ENCODE measurements at places on chromosomes 6 and 20.

- DNase-seq, result no peak
These were observed 4.1 kb downstream of the CTSZ start for GRCh38 chr20:59002874-59003399.

GRCh38 chr20:1305712-1306111 is 23.2 kb downstream of the SDCBP2 start:
- no peak for DNase-seq

DNA sequence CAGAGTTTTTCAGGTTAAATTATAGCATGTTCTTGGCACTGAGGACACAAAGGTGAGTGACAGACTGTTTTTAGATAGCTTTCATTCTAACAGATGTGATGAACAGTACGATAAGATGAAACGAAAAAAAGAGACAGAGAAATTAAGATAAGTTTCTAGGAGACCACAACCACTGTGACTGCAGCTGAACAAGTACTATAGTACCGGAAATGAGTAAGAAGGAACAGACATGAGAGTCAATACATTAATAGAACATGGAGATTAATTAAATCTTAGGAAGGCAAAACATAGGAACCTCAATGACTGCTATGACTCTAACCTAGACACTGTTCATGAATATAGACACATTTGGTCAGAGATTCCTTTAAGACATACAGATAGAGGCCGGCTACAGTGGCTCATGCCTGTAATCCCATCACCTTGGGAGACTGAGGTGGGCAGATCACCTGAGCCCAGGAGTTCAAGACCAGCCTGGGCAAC is 40.2 kb downstream of the HBS1L start:
- no peak for DNase-seq

GRCh38 chr20:12531626-12532025 is 477.1 kb upstream of the SPTLC3 start:
- DNase-seq, result no peak

DNA sequence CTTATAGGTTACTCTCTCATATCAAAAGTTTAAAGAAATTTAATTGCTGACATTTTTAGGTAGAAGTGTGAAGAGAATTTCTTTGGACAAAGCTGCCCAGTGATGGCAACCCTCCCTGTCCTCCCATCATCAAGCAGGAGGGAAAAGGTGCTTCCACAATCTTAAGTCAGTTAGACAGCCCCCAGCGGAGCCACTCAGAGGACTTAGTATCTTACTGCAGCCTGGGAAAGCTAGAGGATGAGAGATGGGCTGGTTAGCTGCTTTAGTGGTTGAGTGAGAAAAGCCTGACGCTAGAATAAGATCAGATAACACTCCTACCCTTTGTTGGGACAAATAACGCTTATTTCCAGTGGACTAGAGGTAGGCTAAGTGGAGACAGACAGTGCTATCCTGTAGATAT is 227.1 kb downstream of the RFPL4B start:
- no peak for DNase-seq

DNA sequence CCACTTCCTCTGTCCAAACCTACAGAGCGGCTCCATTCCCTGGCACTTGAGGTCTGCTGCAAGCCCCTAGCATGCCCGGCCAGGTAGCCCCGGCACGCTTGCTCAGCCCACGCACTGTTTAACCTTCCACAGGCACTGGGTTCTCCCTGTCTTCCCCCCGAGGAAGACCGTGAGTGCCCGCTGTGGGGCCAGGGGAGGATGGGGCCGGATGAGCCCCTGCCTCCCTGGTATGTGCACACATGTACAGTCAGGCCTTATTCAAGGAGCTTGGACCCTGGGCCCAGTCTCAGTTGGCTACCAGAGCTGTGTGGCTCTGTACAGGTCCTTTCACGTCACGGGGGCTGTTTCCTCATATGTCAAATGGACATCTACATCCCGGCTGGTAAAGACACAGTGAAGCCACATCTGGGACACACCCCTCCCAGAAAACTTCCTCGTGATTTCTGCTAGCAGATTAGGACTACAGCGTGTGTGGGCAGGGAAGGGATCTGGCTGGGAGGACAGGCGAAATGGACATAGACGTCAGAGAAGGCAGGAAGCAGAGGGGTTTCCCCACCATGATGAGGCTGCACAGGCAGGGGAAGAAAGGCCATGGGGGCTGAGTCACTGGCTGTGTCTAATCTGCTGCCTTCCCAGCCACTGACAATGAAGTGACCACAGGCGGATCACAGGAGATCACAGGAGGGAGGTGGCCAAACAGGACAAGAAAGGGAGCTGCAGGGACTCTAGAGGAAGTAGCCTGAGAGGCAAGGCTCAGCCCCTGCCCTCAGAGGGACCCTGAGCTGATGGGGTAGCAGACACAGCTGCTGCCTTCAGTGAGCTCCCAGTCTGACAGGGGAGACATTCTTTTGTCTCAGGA is 62.9 kb downstream of the MRPL14 start:
- DNase-seq, result no peak

GRCh38 chr6:157908369-157909281 is 73.0 kb upstream of the SYNJ2 start:
- no peak for DNase-seq

- DNase-seq, result no peak
These were observed 144.7 kb upstream of the FBXL4 start for GRCh38 chr6:99092461-99092860.

GRCh38 chr20:10524034-10524476 is 89.0 kb downstream of the SLX4IP start:
- no peak for DNase-seq

DNA sequence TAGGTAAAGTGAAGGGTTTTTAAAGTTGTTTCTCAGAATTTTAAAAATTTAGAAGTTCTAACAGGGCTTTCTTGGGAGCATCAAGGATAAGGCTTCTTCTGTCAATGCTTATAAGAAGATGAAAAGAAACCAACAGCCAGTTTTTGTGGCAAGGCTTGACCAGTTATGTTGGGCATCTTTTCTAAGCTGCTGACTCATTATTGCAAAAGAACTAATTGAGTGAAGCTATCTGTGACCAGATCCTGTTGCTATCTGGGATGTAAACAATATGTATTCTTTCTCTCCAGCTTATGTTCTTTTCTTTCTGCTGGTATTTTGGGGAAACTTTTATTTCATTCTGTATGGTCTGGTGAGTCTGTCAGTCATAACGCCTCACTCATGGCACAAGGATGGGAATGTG is 643.8 kb downstream of the HDGFL1 start:
- no peak for DNase-seq

DNA sequence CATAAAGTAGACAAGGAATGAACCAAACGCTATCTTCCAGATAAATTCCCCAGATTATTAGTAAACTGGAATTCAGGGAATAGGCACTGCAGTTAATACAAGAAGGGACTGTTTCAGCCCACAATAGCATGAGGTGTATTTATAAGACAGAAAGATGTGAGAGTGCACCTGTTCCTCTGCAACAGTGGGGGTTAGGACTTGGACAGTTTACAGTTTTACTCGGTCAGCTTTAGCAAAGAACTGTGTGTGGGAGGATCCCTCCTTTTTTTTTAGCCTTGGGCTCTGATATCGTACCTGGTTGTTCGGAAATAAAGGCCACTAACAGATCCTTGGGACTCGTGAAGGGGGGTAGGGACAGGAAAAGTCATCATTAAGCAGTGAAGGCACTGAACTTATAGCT is 2.0 kb upstream of the MYLIP start:
- DNase-seq, result no peak

DNA sequence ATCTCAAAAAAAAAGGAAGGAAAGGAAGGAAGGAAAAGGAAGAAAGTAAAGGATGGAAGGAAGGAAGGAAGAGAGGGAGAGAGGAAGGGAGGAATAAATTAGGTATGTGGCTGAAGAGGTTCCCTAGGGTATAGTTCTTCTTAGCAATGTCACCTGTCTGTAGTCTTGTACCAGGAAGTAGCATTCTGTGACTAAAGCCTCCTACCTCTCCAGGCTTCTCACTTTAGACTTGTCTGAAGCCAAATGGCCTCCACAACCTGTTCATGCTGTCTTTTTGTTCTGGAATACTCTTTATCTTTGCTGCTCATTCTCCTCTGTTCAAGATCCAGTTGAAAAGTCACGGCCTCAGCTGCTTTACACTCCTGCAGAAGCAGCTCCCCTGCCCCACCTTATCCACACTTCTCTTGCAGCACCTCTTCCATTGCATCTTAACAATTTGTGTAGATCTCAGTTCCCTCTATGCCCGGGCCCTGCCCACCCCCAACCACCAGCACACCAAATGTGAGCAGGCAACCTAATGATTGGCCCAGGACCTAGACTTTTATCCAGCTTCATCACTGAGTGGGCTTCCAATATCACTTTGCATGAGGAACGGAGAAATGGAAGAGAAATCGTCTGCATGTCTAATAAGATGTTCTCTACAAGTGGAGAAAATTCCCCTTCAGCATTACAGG is 19.1 kb downstream of the GCNT2 start:
- no peak for DNase-seq

GRCh38 chr6:151230277-151230577 is 9.5 kb upstream of the AKAP12 start:
- DNase-seq, result no peak

DNA sequence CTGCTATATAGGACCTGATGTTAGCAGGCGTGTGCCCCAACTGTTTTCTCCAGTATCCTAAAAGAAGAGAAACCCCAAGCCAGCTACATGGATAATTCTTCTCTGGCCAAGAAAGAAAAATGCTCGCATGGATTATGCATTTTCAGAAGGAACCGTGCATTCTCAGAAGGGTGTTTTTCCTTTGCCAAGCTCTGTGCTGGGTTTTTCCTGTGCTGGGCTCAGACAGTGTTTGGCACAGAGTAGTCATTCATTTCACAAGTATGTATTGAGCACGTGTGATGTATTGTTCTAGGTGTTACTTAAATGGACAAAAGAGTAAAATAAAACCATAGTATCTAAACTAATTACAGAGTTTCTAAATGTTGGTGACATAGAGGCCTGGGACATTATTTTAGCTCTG is 62.7 kb upstream of the ZNF133 start:
- DNase-seq, result no peak

- no peak for DNase-seq
These were observed 724 bp downstream of the CDKN1A start for GRCh38 chr6:36679043-36679833.

- DNase-seq, result no peak
These were observed 75.3 kb downstream of the PRDM1 start for GRCh38 chr6:106161311-106161874.

DNA sequence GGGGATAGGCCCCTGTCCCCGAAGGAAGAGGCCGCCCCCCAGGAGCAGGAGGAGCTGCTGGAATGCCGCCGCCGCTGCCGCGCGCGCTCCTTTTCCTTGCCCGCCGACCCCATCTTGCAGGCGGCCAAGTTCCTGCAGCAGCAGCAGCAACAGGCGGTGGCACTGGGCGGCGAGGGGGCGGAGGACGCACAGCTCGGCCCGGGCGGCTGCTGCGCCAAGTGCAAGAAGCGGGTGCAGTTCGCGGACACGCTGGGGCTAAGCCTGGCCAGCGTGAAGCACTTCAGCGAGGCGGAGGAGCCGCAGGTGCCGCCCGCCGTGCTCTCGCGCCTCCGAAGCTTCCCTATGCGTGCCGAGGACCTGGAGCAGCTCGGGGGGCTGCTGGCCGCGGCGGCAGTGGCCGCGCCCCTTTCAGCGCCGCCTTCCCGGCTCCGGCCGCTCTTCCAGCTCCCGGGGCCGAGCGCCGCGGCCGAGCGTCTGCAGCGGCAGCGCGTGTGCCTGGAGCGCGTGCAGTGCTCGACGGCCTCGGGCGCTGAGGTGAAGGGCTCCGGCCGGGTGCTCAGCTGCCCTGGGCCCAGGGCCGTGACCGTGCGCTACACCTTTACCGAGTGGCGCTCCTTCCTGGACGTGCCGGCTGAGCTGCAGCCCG is 630 bp downstream of the PPP1R3G start:
- no peak for DNase-seq

DNA sequence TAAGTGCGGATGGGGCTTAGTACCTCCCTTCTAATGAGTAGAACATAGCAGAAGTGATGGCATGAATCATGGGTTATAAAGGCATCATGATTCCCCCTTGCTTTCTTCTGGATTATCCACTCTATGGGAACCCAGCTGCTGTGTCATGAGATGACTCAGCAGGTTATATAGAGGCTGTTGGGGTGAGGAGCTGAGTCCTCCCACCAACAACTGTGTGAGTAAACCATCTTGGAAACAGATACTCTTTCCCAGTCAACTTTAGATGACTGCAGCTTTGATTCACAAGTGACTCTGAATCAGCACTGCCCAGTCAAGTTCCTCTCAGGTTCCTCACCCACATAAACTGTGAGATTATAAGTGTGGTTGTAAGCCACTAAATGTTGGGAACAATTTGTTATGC is 46.3 kb downstream of the FAM83B start:
- peak; percentile 16 for DNase-seq

DNA sequence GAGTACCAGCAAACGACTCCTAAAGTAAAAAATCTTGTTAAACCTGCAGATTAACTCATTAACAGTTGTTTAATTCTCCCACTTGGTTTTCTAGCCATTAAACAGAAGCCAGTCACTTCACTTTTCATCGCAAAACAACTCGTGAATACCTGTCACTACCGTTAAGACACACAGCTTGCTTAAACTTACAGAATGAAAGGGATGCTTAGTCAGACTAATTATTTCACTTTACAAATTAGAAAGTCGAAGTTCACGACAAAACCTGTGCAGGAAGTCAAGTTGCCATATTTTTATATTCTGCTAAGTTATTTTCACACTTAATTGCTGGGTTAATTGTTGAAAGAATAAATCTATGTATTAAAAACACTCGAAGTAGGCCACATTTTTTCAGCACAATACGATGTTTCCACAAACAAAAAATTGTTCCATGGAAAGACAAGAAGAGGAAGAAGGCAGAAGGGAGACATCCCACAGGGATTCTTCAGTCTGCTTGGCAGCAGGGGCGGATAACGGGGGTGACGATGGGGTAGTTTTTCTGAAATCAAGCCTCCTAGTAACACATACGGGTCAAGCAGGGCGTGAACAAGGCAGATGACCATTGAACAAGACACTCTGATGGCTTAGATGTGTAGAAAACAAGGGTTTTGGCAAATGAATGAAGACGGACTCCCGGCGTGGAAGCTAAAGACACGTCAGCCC is 933 bp downstream of the SSR1 start:
- no peak for DNase-seq

GRCh38 chr6:56851541-56852259 is 103.2 kb upstream of the BEND6 start:
- DNase-seq, result peak; percentile 85

GRCh38 chr6:12485226-12485764 is 195.1 kb downstream of the EDN1 start:
- DNase-seq, result no peak

DNA sequence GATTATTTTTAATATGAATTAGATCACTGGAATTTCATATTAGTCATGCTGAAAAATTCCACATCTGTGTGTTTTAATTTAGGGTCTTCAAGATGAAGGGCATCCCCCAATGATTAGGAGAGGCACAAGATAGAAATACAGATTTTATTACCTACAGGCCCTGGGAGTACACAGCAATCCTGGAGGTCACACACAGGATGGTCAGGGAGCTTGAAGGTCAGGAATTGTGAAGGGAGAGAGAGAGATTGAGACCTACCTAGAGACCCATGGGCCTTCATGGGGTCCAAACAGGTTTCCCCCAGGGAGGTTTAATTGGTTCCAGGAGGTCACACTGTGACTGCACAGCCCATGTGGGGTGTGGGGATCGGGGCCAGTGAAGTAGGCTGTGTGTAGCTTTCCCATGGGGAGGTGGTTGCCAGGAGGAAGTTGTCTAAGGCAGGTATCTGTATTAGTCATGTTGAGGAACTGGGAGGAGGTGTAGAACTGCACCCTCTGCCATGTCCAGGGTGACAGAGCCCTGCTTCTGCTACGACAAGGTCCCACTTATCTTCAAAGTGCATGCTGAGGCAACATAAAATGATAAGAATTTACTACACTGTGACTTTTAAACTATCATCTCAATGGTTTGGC is 18.3 kb downstream of the SNX9 start:
- DNase-seq, result no peak

- DNase-seq, result no peak
These were observed 1309.4 kb downstream of the EPHA7 start for GRCh38 chr6:92109956-92110355.

GRCh38 chr6:50289366-50289765 is 239.6 kb upstream of the DEFB112 start:
- DNase-seq, result no peak
